RPMI7951 (cell line): ENCODE measurements at places on chromosomes 7 and 10. TPM values are rescaled to one million over a fixed set of nuclear protein-coding genes. Genes with fewer than 3 reads are reported as not detected.

GRCh38 chr10:21995557-21995956 is 8.0 kb downstream of the DNAJC1 start:
- no peak for DNase-seq

- no peak for DNase-seq
Observed at GRCh38 chr7:21011153-21011552, 224.5 kb upstream of the SP8 start.

Gene MACC1
- 0.24 and 0.39 TPM in 2 replicates for total RNA-seq

Gene TMEM270
- not detected in 2 replicates for total RNA-seq

DNA sequence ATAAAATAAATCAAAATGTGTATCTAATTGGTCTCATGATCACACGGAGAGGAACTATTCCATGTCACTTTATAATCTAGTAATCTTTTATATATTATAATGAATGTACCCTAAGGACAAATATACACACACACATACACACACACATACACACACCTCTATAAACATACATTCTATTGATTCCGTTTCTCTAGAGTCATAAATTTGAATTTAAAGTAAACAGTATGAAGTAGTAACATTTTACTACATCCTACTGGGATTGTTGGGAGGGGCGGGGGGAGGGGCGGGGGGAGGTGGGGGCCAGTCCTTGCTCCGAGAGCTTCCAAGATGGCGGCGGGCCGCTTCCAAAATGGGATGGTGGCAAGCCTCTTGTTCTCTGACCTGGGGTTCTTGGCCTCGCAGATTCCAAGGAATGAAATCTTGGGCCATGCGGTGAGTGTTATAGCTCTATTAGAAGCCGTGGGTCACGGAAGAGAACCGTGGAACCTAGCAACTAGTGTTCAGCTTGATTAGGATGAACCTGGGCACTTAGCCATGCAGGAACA is 143.2 kb downstream of the REEP3 start:
- no peak for DNase-seq

Gene SOSTDC1
- total RNA-seq: 0.10 and 0.12 TPM in 2 replicates

Gene ASB10
- total RNA-seq: not detected in 2 replicates

DNA sequence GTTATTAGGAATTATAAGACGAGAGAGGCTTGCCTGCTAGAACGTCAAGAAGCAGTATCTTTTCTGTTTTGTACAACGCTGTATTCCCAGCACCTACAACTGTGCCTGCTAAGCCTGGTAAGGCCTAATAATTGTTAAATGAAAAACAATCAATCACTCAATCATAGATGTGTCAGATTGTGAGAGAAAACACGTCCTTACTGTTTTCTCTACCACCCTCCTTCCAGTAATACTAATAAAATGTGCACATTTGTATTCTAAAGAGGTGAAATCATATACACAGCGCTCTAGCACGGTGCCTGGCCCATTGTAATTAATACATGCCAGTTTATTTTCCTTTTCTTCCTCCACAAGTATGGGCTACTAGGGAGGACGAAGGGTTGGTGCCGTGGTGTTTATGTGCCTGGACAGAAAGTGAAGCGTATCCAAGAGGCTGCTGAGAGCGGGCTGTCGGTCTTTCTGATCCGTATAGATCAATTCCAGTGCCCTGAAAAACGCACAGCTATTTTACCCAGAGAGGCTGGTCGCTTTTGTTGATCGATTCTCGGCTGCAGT is 1.5 kb upstream of the AUTS2 start:
- DNase-seq: no peak

- DNase-seq: peak; percentile 24
Observed at GRCh38 chr10:48366261-48366660, 59.8 kb downstream of the MAPK8 start.
